ENCODE measurements at places on chromosomes 5 and 9.

- H3K4me3 ChIP-seq, result no peak overlapping the region
- peaks cover 10% of the 10 kb centered on the region for H3K36me3 ChIP-seq
- H3K27ac ChIP-seq, result no peak overlapping the region
- H3K4me1 ChIP-seq, result peaks cover 4% of the 10 kb centered on the region
Observed at GRCh38 chr9:133855371-133855770, 117.2 kb upstream of the SARDH start.

- H3K27me3 ChIP-seq, result peaks cover 8% of the 10 kb centered on the region
- peak overlapping the region; percentile 44 for H3K27ac ChIP-seq
- DNase-seq, result no peak
- H3K4me3 ChIP-seq, result peak overlapping the region; percentile 85
Observed at GRCh38 chr5:55535199-55535905, 588 bp upstream of the PLPP1 start.

GRCh38 chr9:86604741-86605140 is 250.5 kb upstream of the TUT7 start:
- H3K36me3 ChIP-seq, result no peaks in the 10 kb centered on the region
- no peak overlapping the region for H3K27ac ChIP-seq
- H3K4me3 ChIP-seq, result no peak overlapping the region
- peaks cover 15% of the 10 kb centered on the region for H3K4me1 ChIP-seq
- no peak for DNase-seq

- no peaks in the 10 kb centered on the region for H3K27me3 ChIP-seq
- no peak for DNase-seq
- H3K4me1 ChIP-seq, result no peaks in the 10 kb centered on the region
- H3K27ac ChIP-seq, result no peak overlapping the region
Observed at GRCh38 chr9:116842658-116843057, 155.6 kb downstream of the TRIM32 start.

- H3K27me3 ChIP-seq, result peaks cover 29% of the 10 kb centered on the region
- no peaks in the 10 kb centered on the region for H3K36me3 ChIP-seq
- H3K27ac ChIP-seq, result no peak overlapping the region
- H3K4me3 ChIP-seq, result no peak overlapping the region
Observed at GRCh38 chr5:61657686-61658085, 325.6 kb downstream of the ZSWIM6 start.

GRCh38 chr9:5440426-5440825 is 2.7 kb upstream of the PLGRKT start:
- H3K4me3 ChIP-seq, result no peak overlapping the region
- H3K36me3 ChIP-seq, result peaks cover 4% of the 10 kb centered on the region
- H3K4me1 ChIP-seq, result peaks cover 10% of the 10 kb centered on the region
- H3K27ac ChIP-seq, result no peak overlapping the region
- DNase-seq, result no peak

DNA sequence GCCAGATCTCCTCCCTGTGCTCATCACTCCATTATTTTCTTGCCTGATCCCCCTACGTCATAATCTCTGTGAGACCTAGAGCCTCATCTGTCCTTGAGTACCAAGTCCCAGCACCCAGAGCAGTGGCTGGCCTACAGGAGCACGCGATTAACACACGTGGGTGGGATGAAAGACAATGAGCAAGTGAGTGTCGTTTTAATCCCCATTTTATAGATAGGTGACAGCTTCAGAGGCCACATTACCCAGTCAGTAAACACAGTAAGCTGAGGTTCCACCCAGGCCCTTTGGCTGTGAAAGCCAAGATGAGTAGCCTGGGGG is 17.3 kb downstream of the TRUB2 start:
- H3K4me3 ChIP-seq, result no peak overlapping the region
- H3K4me1 ChIP-seq, result no peaks in the 10 kb centered on the region
- no peak overlapping the region for H3K27ac ChIP-seq
- no peak for DNase-seq
- H3K36me3 ChIP-seq, result peaks cover 2% of the 10 kb centered on the region

DNA sequence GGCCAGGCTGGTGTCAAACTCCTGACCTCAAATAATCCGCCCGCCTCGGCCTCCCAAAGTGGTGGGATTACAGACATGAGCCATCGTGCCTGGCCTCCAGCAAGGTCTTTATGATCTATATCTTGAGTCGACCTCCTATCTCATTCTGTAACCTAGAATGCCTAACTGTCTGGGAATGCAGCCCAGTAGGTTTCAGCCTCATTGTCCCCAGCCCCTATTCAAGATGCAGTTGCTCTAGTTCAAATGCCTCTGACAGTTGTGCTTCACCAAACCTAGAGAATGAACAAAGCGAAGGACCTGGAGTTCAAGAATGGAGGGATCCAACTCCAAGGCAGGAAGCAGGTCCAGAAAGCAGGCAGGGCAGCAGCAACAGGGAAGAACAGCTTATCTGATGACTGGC is 30.8 kb downstream of the GLRX start:
- DNase-seq, result no peak
- H3K4me3 ChIP-seq, result no peak overlapping the region
- no peaks in the 10 kb centered on the region for H3K27me3 ChIP-seq
- no peak overlapping the region for H3K27ac ChIP-seq
- H3K4me1 ChIP-seq, result peaks cover 6% of the 10 kb centered on the region
- peaks cover 14% of the 10 kb centered on the region for H3K36me3 ChIP-seq

GRCh38 chr5:83564069-83564749 is 92.7 kb downstream of the VCAN start:
- no peak for DNase-seq
- H3K4me1 ChIP-seq, result peaks cover 55% of the 10 kb centered on the region
- peaks cover 45% of the 10 kb centered on the region for H3K36me3 ChIP-seq
- peaks cover 13% of the 10 kb centered on the region for H3K27me3 ChIP-seq

DNA sequence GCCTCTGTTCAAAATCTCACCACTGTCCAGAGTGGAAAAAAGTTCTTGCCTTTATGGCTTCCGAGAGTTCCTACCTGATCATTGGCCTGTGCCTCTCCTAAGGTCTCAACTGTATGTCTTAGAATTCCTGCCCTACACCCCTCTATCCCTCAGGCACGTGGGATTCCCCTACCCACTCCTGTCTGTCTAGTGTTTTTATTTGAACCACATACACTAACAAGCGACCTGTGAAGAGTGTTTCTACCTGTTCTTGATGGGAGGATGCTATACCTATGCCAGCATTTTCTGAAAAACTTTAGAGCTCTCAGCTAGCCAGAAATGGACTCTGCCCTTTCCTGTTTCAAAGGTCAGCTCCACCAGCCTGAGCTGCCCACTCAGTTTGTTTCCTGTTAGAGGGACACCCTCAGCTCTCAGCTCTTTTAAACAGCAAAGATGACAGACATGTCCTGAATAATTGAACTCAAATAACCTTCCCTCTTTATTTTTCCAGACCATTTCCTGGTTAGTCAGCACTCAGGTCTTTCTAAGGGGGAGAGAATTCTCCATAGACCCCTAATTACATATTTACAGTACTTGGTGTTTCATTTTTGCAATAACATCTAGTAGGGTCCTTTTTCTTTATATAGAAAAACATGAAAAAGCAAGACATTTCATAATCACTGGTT is 214.8 kb downstream of the AOPEP start:
- DNase-seq, result no peak
- H3K36me3 ChIP-seq, result peaks cover 7% of the 10 kb centered on the region
- H3K4me1 ChIP-seq, result peaks cover 9% of the 10 kb centered on the region
- H3K27me3 ChIP-seq, result no peaks in the 10 kb centered on the region
- H3K27ac ChIP-seq, result peak overlapping the region; percentile 29

DNA sequence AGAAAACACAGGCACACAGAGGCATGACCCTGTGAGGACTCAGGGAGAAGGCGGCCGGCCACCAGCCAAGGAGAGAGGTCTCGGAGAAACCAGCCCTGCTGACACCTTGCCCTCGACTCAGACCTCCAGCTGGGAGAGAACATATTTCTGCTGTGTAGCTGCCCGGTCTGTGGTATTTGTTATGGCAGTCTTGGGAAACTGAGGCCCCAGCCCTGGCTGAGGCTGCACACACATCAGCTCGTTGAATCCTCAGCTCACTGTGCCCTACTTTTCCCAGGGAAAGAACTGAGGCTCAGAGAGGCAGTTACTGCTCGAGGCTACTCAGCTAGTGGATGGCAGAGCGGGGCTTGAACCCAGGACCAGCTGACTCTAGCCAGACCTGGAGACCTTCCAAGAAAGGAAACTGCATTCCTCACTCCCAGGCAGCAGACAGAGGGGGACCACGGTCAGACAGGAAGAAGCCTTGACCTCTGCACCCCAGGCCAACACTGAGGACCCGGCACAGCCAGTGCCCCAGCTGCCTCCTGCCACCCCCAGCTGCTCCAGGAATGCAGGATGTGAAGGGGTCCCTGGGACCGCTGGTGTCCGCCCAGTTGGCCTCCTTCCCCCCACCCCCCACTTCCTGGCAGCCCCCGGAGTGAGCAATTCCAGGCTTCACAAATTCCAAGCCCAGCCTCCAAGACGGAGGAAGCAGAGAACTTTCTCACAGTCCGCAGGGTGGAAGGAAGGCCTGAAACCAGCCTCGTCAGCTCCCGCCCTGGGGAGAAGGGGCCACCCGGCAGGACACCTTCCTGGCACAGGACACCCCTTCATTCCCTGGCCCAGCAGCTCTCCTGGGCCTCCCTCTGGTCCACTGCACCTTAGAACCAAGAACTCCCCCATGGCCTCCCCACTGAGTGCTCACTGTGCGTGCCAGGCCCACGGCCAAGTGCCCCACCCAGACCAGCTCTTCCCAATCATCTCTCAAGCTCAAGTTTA is 69.9 kb downstream of the LRSAM1 start:
- H3K4me1 ChIP-seq, result no peaks in the 10 kb centered on the region
- no peak for DNase-seq
- H3K4me3 ChIP-seq, result no peak overlapping the region
- no peak overlapping the region for H3K27ac ChIP-seq

DNA sequence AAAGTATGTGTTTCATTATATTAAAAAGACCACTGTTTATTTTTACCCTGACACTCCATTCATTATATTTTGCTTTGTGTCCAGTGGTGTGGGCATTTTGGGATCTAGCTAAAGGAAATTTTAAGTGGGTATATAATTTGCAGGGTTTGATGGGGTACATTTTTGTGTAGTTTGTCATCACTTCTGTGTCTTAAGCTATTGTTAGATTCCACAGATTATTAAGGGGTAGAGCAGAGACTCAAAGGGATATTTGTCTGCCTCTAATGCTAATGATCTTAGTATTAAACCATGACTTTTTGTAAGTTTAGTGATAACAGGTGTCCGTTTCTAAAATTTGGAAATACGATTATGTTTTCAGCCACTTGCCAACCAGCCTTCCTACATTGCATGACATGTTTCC is 731.6 kb downstream of the BRINP1 start:
- H3K27ac ChIP-seq, result no peak overlapping the region
- no peaks in the 10 kb centered on the region for H3K27me3 ChIP-seq
- no peak for DNase-seq
- H3K4me1 ChIP-seq, result no peaks in the 10 kb centered on the region

DNA sequence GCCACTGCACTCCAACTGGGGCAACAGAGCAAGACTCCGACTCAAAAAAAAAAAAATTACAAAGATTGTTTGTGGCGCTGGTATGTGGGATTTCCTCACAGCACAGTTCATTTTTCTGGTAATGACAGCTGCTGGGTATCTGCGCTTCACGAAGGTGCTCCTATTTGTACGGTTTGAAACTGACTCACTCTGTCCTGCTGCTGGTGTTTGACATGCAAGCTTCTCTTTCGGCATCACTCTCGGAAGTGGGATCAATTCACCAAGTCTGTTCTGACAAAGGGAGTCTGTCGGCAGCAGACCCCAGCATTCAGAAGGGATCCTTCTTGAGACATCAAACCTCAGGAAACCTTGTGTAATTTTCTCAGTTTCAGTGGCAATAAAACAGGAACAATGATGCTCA is 26.3 kb downstream of the MAML1 start:
- H3K4me3 ChIP-seq, result no peak overlapping the region
- H3K36me3 ChIP-seq, result peaks cover 4% of the 10 kb centered on the region
- H3K4me1 ChIP-seq, result peaks cover 58% of the 10 kb centered on the region
- DNase-seq, result no peak

DNA sequence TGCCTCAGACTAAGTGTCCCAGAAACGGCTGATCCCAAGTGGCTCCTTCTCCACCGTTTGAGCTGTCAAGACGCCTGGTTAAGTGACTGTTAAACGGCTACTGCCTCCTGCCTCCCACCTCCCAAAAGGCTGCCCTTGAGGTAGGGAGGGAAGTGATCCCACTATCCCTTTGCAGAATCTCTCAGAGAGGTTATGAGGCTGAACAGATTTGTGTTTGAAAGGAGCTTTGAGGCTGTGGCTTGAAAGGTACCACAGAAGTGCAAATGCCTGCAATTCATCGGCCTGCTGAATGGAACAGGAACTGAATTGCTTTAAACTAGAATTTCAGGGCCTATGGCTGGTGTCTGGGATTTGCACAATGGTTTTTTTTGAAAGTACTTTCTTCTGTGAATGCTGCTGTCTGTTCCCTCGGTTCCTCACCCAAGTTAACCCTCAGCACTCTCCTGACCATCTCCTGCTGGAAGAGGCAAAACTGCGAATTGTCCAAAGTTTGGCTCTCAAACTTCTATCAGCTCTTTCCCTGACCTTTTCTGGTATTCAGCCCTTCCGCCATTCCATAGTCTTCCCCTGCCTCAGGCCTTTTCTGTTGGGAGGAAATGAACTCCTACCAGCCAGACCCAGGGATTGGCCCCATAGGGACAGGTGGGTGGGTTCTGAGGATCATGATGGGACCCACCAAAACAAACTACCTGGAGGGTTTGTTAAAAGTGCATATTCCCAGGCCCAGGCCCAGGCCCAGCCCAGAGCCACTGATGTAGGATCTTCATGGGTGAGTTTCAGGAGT is 453.3 kb downstream of the KDM4C start:
- no peak overlapping the region for H3K27ac ChIP-seq
- DNase-seq, result no peak
- H3K4me1 ChIP-seq, result no peaks in the 10 kb centered on the region
- no peaks in the 10 kb centered on the region for H3K36me3 ChIP-seq

DNA sequence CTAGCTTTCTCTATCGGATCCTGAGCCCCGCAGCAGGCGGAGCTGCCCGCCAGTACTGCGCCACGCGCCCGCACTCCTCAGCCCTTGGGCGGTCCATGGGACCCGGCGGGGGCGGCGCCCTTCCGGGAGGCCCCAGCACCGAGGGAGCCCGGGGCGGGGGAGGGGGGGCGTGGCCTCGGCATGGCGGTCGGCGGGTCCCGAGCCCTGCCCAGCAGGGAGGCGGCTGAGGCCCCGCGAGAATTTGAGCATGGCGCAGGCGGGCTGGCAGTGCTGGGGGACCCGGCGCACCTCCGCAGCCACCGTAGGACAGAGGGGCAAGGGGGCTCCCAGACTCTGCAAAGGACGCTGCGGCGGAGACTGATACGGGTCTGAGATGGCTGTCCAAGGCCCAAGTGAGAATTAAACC is 6.8 kb downstream of the ZDHHC11B start:
- H3K27me3 ChIP-seq, result peaks cover 4% of the 10 kb centered on the region
- no peaks in the 10 kb centered on the region for H3K36me3 ChIP-seq
- H3K4me3 ChIP-seq, result no peak overlapping the region
- no peak for DNase-seq

DNA sequence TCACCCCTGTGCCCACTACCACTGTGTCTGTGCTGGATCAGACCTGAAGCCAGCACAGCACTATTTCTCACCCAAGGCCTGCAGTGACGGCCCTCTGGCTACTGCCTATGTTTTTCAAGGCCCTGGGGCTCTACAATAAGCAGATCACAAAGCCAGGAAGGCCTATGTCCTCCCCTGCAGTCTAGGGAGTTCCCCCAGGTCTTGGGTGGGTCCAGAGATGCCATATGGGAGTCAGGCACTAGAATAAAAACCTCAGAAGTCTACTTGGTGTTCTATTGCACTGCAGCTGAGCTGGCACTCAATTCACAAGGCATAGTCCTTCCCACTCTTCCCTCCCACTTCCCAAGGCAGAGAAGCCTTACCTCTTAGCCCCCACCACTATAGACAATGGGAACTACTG is 107.1 kb downstream of the FBXO4 start:
- H3K36me3 ChIP-seq, result no peaks in the 10 kb centered on the region
- H3K27me3 ChIP-seq, result peaks cover 29% of the 10 kb centered on the region
- no peak overlapping the region for H3K4me3 ChIP-seq
- H3K4me1 ChIP-seq, result peaks cover 14% of the 10 kb centered on the region
- no peak for DNase-seq

Data from progenitor cell of endocrine pancreas (in vitro differentiated cells).